ENCODE measurements at places on chromosomes 4 and X.

GRCh38 chr4:8394061-8394519 lies 46.4 kb downstream of the ACOX3 start:
- no peak for DNase-seq

- no peak for DNase-seq
Observed at GRCh38 chrX:125205918-125206665, 113.6 kb upstream of the TEX13C start.

DNA sequence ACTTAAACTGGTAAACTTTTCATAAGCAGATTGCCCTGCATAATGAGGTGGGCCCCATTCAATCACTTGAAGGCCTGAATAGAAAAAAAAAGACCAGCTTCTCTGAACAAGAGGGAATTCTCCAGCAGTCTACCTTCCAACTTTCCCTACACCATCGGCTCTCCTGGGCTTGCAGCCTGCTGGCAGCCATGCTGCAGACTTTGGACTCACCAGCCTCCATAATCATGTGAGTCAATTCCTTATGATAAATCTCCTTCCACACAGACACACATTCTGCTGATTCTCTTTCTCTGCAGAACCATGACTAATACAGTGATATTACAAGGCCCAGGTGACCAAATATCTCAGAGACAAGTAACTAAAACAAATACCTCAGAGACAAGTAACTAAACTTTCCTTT lies 113.8 kb upstream of the WDR17 start:
- DNase-seq = no peak

- DNase-seq = no peak
Observed at GRCh38 chr4:47334652-47335051, 128.8 kb downstream of the COMMD8 start.

- DNase-seq = no peak
Observed at GRCh38 chr4:79831119-79831528, 241.9 kb downstream of the ANTXR2 start.
